ENCODE measurements at places on chromosomes 3 and 15.

- DNase-seq = no peak
Measured at GRCh38 chr3:156649681-156650080, 24.7 kb upstream of the TIPARP start.

GRCh38 chr3:170741756-170742529 is 128.1 kb downstream of the RPL22L1 start:
- DNase-seq = no peak

GRCh38 chr3:44795197-44795596 is 33.6 kb downstream of the KIF15 start:
- DNase-seq = no peak

DNA sequence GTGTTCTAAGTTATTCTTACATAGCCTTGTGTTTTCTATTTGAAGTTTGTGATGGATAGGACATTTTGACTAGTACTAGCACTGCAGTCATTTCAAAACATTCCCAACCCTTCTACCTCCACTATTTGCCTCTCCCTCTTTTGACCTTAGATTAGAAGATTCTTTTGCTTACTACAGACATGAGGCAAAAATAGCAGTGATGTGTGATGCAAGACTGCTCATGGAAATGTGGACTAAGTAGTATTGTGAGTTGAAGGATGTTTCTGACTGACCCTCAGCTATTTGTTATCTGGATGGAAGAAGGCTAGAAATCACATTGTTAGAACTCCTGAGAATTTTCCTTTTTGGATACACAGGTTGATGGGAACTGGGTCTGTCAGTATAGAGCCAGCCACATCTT is 45.9 kb downstream of the ATP2C1 start:
- no peak for DNase-seq

- no peak for DNase-seq
Measured at GRCh38 chr3:53495146-53495519, 722 bp downstream of the CACNA1D start.

DNA sequence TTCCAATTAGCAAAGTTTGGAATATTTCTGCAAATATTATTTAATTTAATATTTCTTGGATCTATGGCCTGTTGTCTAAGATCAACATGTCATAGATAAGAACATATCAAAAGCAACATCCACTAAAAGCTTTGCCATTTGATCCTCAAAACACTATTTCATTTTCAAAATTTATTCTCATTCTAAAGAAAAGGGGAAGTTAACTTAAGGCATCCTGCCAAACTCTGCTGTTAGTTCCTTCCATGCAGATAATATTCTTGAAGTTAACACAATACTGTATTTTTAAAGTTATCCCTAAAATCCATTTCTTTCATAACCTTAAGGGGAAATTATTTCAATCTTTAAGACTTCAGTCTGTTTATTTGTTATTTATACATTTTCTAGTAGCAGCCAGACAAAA is 28.2 kb upstream of the GBE1 start:
- DNase-seq = no peak

GRCh38 chr3:183178833-183179549 is 16.5 kb upstream of the LAMP3 start:
- DNase-seq = no peak

GRCh38 chr3:16502347-16502908 is 11.1 kb downstream of the RFTN1 start:
- no peak for DNase-seq

- DNase-seq = peak; percentile 50
Measured at GRCh38 chr15:81108427-81108826, 25.6 kb upstream of the CFAP161 start.

DNA sequence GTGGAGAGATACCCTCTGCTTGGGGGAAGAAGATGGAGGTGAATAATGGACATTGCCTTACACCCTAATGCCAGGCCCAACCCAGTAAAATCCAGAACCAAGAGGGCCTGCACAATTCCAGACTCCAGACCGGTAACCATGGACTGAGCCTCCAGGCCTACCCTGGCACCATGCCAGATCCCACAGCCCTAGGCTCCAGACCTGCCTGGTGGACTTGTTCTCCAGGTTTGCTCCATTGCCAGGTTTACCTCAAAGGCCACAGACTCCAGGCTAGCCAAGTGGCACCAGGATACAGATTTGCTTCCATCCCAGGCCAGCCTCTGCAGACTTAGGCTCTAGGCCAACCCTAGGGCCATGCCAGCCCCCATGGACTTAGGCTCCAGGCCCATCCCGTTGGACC is 14.0 kb downstream of the PLCH1 start:
- no peak for DNase-seq

DNA sequence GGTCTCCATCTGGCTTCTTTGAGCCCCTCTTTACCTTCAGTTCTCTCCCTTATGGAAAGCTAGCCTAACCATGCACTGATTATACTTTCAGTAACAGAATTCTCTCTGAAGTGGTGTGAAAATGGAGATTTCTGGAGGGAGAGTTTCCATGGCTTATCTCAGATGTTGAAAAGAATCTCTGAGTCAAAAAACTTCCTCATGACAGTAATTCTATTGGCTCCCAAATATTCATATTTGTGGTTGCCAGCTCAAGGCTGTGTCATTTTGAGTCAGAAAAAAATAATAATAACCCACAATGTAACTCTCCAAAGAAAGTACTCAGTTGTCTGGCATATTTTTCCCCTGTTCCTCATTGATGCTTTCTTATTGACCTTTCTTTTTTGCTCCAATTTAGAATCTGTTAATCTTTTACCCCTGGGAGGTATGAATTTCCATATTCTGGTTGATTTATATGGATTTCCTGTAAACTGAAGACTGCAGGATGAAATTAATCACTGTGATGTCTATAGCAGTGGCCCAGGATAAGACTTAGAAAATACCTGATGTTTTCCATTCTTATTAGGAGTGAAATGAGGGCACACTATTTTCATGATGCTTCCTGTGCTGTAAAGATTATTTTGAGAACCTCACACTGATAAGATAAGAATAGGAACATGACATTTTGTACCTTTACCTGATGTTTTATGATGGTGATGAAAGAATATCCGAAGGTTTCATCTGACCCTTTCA is 149.5 kb upstream of the EPHA3 start:
- DNase-seq = no peak

- no peak for DNase-seq
Measured at GRCh38 chr15:40307421-40308211, at the start of gene PLCB2. Gene PLCB2, minus strand, starts transcription at chr15:40307935. Its CDS starts 263 bp downstream, at chr15:40307672.

DNA sequence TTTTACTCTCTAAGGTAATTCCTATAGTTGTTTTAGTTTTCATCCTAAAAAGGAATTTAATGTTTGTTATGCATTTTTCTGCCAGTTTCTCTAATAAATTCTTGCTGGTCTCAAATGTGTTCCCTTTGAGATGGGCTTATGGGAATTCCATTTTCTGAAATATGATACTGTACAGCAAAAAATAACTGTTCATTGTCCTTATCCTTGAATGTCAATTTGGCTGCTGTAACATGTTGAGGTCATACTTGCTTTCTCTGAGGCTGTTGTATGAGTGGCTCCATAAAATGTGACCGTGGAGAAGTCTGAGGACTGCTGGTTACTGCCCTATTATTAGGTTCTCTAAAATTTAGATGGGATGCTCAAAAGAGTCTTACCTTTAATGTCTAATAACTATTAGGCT is 266.5 kb downstream of the ADAMTS17 start:
- no peak for DNase-seq

DNA sequence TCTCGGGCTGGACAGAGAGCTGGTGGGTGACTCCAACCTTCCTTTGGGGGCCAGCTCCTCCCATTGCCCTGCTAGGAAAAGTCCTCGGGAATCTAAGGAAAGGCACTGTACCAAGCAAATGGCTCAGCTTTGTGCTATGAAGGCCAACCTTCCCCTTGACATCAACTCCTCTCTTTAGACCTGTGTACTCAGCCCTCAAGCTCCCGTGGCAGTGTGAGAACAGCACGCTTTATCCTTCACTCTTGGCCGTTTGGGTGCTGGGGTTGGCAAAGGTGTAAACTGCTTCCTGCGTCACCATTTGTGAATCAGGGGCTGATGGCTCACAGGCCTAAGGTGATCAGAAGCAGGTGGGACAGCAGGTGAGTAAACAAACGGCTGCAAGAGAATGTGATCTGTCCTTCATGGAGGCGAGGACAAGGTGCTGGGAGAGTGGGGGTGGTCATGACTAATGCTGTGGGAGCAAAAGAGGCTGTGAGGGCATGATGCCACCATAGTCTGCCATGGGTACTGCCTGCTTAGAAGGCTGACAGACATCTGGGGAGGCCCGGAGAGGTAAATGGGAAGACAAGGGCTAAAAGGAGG is 165.2 kb upstream of the TPM1 start:
- DNase-seq = no peak

- DNase-seq = no peak
Measured at GRCh38 chr15:78982736-78983135, 37.9 kb upstream of the CTSH start.

GRCh38 chr3:20696388-20697150 is 510.6 kb upstream of the SGO1 start:
- DNase-seq = no peak

DNA sequence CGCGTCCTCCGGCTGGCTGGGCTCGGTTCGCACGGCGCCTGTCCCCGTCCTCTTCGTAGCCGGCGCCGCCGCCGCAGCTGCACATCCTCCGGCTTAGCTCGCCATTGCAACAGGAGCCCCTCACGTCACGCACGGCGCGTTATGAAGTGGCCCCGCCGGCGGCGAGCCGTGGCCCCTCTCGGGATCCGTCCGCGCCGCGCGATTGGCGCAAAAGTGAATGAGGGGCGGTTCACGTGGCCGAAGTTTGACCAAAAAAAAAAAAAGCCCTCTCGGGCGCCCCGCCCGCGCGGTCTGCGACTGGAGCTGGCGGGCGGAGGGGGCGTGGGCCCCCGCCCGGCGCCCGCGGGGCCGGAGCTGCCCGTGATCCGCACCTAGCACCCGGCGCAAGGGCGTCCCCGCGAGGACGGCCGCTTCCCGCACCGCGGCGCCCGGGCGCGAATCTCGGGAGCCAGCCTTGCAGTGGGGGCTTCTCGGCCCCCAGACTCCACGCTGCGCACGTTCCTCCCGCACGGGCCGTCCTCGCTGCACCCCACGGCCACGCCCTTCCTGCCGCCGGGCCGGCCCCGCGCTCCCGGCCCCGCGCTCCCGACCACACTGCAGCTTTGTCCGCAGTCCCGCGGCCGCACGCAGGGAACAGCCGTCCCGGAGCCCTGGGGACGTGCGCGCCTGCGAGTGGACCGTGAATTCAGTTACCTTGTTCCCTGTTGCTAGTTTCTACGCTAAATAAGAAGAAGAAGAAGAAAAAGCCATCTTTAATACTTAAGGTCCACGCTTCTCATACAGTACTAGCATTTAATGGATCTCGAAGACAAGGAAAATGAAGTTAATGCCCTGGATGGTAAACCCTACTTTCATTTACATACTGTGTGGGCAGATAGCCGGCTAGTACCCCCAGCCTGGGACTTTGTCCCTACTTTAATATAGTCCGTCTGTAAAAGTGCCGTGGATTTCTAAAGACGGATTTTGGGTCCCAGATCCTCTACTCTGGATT is at the start of gene CHSY1:
Gene CHSY1, minus strand, starts transcription at position 219 of the 991 bp plus-strand sequence. CDS start 592 bp downstream, outside the sequence.
- DNase-seq = peak; percentile 91

- peak; percentile 83 for DNase-seq
Measured at GRCh38 chr15:75758071-75758872, 45.6 kb upstream of the CSPG4 start.

GRCh38 chr3:179196098-179196497 is 47.9 kb downstream of the PIK3CA start:
- DNase-seq = peak; percentile 84

GRCh38 chr3:37349640-37350039 is 175.3 kb upstream of the LRRFIP2 start:
- no peak for DNase-seq

DNA sequence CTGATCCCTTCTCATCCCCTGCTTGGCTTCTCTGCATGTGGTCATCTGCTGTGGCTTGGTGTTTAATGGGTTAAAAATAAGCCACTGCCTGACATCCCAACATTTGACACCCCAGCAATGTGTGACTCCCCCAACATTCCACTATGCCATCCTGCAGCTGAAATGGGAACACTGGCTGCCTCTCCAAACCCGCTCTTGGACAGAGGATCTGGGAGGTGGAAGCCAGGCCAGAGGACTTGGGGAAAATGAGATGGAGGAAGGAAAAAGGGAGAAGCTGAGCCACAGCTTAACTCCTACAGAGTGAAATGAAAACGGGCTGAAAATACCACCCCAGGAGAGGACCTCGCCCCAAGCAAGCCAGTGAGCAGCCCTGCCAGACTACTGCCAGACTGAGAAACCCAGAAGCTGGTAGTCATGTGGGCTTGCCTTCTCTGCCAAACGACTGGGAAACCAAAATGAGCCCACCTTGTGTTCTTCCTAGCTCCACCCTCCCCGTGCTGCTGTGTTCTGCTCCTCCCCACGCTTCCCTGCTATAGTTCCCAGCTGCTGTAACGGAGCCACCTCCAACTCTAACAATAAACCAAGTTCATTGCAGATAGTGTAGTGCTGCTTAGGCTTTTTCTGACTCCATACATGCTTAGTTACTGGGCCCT is 13.7 kb downstream of the MAP1A start:
- no peak for DNase-seq

All from MM.1S (cell line).